ENCODE measurements at places on chromosomes 6 and 20. TPM values are rescaled to one million over a fixed set of nuclear protein-coding genes. Genes with fewer than 3 reads are reported as not detected.

DPPA5 gene
- total RNA-seq: not detected

BPHL gene
- total RNA-seq: 19.9 TPM

TINAG gene
- not detected for total RNA-seq

PRIM2 gene
- 35.1 TPM for total RNA-seq

LY6G6D gene
- total RNA-seq: not detected

Measured in osteoblast (primary cell).